Left ventricle myocardium inferior (tissue), 1 donor: ENCODE measurements at places on chromosomes 7 and 10. TPM values are rescaled to one million over a fixed set of nuclear protein-coding genes. Genes with fewer than 3 reads are reported as not detected.

DNA sequence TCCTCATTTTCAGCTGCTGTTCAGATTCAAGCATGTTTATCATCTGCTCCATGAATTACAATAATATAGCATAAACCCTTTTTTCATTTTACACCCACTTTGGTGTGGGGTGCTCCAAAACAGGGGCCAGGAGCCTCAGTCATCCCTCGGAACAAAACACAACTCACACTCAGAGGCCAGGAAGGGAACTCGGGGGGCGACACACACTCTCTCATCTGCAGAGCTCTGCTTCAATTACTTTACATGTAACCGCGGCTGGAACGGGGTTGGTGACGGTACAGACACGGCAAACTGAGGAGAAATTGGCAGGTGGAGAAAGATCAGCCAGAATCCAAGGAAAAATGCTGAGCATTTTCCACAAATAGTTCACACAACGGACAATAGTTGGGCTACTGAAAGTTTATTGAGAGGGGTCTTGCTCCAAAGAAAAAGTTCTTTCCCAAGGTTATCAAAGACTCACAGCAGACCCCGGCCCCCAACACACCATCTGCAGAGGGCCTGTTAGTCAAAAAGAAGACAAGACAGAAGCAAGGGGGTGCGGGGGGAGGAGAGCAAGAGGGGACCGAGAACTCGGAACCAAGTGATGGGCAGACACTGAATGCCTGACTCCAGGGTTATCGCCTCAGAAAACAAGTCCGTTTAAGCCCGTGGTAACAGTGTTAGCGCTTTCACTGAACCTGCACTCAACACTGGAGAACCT lies 20.5 kb downstream of the DIP2C start:
- DNase-seq, result no peak

- no peak for DNase-seq
These were observed 62.4 kb downstream of the GRB10 start for GRCh38 chr7:50720295-50720694.

GRCh38 chr10:3478153-3478552 lies 305.6 kb upstream of the PITRM1 start:
- no peak for DNase-seq

DNA sequence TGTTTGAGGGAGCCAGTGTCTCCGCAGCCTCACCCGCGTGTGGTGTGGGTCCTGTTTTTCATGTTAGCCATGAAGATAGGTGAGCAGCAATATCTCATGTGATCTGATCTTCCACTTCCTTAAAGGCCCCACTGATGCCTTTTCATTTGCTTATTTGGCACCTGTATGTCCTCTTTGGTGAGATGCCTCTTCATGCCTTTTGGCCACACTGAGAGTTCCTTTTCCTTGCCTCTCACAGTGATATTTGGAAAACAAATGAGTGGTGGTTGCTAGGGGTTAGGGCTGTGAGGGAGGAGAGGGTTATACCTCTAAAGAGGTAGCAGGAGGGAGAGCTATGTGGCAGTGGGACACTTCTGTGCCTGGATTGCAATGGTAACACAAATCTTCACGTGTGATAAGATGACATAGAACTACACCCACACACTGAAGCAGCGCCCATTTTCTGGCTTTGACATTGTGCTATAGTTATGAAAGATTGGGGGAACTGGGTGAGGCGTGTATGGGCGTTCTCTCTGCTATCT lies 90.4 kb upstream of the TNS3 start:
- DNase-seq, result no peak

- DNase-seq, result no peak
These were observed 123.0 kb upstream of the DKK1 start for GRCh38 chr10:52191049-52191448.

The ZEB1 gene
- total RNA-seq, result 85.4 TPM

The EPDR1 gene
- total RNA-seq, result 74.4 TPM

The TRIL gene
- total RNA-seq, result 1.9 TPM

The PTPRZ1 gene
- 0.80 TPM for total RNA-seq

The GIMAP6 gene
- 24.3 TPM for total RNA-seq
